ENCODE measurements at places on chromosomes 11 and 22. TPM values are rescaled to one million over a fixed set of nuclear protein-coding genes. Genes with fewer than 3 reads are reported as not detected.

DNA sequence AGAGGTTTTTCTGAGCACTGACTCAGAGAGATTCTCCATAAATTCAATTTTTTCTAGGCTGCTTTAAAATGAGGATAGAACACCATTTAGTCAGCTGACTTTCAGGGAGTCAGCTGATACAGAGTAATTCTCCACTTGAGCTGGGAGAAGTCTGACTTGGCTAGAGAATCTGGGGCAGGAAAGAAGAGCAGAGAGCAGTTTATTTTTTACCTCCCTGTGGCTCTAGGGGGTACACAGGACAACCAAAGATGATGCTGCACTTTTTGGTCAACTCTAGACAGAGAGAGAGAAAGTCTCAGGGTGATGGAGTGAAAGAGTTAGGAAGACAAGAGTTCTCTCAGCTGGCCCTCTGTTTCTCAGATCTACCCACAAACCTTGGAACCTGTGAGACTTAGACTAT, 67.3 kb upstream of the EED start:
- H3K36me3 ChIP-seq: no peaks in the 10 kb centered on the region
- peaks cover 28% of the 10 kb centered on the region for H3K4me1 ChIP-seq
- H3K27ac ChIP-seq: no peak overlapping the region
- H3K27me3 ChIP-seq: no peaks in the 10 kb centered on the region

DNA sequence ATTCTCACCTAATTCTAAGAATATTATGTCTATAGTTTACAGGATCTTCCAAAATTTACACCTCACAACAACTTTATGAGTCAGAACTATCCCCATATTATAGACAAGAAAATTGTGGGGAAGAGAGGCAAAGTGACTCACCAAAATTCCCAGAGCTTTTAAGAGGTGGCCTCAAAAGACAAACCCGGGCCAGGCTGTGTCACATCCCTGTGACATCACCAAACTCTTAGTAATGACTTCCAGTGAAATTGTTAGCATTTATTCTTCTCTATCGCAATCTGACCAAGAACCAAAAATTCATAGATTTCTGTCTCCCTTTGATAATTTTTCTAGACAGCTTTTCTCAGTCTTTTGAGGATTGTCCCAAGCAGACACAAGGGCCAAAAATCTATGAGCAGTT, 134.3 kb downstream of the SNX19 start:
- no peaks in the 10 kb centered on the region for H3K27me3 ChIP-seq
- H3K4me3 ChIP-seq: no peak overlapping the region
- H3K27ac ChIP-seq: peak overlapping the region; percentile 1
- no peaks in the 10 kb centered on the region for H3K36me3 ChIP-seq
- DNase-seq: no peak

GRCh38 chr22:19466848-19467752, 11.9 kb downstream of the UFD1 start:
- H3K27ac ChIP-seq: no peak overlapping the region
- peaks cover 25% of the 10 kb centered on the region for H3K36me3 ChIP-seq
- no peak for DNase-seq

DNA sequence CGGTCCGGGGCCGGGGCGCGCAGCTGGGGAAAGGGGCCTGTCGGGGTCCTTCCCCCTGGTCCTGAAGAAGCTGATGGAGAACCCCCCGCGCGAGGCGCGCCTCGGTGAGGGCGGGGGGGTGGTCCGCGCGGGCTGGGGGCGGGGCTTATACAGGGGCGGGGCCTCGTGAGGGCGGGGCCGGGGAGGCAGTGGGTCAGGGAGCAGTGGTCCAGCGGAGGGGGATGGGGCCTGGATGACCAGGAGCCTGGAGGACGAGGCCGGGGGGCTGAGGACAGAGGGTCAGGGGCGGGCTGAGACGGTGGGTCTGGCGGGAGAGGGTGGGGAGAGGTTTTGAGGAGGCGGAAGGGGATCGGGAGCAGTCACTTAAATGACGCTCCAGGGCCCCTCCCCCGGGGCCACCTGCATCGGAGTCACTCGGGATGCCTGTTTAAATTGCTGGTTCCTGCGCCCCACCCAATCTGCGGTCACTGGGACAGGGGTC, 396 bp downstream of the TEF start:
- no peaks in the 10 kb centered on the region for H3K36me3 ChIP-seq
- peak overlapping the region; percentile 88 for H3K4me3 ChIP-seq
- DNase-seq: peak; percentile 79
- no peaks in the 10 kb centered on the region for H3K27me3 ChIP-seq
- H3K4me1 ChIP-seq: peaks cover 20% of the 10 kb centered on the region
- H3K27ac ChIP-seq: peak overlapping the region; percentile 98

- no peaks in the 10 kb centered on the region for H3K36me3 ChIP-seq
- H3K27ac ChIP-seq: peak overlapping the region; percentile 85
- peaks cover 64% of the 10 kb centered on the region for H3K4me1 ChIP-seq
- H3K27me3 ChIP-seq: no peaks in the 10 kb centered on the region
Observed at GRCh38 chr11:125373426-125374391, 122.4 kb downstream of the FEZ1 start.

Gene OR52N4
- total RNA-seq: not detected
